ACHN (cell line): ENCODE measurements at places on chromosomes 6 and 20.

- DNase-seq = no peak
Measured at GRCh38 chr6:88574651-88575050, 388.8 kb downstream of the RNGTT start.

DNA sequence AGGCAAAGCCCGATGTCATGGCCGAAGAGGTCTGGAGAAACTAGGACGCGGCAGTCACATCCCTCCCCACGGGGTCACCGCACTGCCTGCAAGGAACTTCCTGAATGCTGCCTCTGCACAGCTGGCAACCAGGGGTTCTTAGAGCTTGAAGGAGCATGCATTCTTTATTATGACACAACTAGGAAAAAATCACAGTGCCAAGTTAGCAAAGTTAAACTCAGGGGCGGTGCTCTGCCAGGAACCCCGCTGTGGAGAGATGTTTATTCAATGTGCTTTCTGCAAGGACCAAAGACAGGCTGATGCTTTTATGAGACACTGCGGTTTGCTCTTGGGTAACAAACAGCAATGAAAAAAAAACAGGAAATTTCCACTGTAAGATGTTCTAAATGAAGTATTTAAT lies 287.3 kb upstream of the FOXQ1 start:
- no peak for DNase-seq

DNA sequence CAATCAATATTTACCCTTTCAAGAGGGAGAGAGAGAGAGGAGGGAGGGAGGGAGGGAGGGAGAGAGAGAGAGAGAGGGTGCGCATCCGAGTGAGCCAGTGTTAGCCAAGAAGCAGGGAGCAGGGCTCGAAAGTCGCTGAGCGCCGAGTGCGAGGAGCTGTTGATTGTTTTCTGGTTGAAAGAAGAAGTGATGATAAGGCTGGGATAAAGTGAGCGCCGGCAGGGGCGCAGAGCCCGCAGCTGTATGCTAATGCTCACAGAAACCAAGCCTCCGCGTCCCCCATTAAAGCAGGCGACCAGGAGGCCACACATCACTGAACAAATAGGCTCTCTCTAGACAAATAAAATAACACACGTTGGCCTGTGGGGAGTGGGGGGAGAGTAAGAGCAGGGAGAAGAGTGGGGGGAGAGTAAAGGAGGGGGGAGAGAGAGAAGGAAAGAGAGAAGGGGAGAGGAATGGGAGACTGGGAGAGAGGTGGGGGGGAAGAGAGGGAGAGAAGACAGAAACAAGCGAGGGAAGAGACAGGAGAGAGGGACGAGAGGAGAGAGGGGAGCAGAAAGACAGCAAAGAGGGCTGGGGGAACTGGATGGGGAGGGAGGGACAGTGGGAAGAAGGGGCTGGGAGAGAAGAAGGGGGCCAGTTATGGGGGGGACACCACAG lies 5.0 kb upstream of the INSM1 start:
- DNase-seq = no peak

GRCh38 chr6:53873922-53874321 lies 79.1 kb downstream of the LRRC1 start:
- no peak for DNase-seq

- peak; percentile 7 for DNase-seq
Measured at GRCh38 chr6:114740547-114740946, 397.7 kb upstream of the HS3ST5 start.

DNA sequence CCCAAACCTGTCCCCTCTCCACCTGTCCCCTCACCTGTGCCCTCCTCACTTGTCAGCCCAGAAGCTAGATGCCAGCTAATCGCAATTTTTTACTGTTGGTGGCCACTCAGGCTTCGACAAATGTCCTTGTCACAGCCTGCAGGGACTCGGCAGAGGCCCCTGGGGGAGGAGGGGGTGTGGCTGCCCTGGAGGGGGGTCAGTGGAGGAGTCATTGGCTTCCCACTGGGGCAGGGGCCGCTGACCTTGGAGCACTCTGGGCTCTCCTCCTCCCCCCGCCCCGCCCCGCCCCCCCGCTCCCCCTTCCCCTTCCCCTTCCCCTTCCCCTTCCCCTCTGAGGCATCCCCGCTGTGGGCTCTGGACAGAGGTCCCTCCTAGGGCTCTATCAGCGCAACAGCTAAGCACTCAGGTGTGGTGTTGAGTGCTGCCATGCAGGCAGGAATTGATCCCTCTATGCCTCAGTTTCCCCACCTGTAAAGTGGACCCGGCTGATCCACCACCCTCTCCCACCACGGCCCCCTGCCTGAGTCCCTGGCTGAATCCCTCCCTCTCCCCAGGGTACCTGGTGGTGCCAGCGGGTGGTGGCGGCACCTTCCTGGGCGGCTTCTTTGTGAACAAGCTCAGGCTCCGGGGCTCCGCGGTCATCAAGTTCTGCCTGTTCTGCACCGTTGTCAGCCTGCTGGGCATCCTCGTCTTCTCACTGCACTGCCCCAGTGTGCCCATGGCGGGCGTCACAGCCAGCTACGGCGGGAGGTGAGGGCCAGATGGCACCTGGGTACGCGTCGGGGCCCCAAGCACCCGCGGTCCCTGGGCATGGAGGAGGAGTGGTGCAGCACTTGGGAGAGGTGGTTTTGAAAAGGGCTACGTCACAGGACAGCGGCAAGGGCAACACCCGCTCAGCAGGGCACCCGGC lies 23.8 kb downstream of the SLCO4A1 start:
- DNase-seq = no peak

- peak; percentile 68 for DNase-seq
Measured at GRCh38 chr6:5095236-5095635, 10.1 kb downstream of the PPP1R3G start.

- peak; percentile 59 for DNase-seq
Measured at GRCh38 chr6:33410711-33411631, at the start of gene PHF1. PHF1 (plus strand) TSS chr6:33411014; CDS start chr6:33412264, 1,250 bp downstream.
